Activated CD8-positive, alpha-beta T cell treated with anti-CD3 and anti-CD28 coated beads for 36 hours (primary cell): ENCODE measurements at places on chromosomes 2 and 18.

- no peak for DNase-seq
- H3K27me3 ChIP-seq = peaks cover 23% of the 10 kb centered on the region
- no peaks in the 10 kb centered on the region for H3K4me1 ChIP-seq
- H3K36me3 ChIP-seq = peaks cover 3% of the 10 kb centered on the region
- H3K27ac ChIP-seq = no peak overlapping the region
- no peak overlapping the region for H3K4me3 ChIP-seq
These were observed 1.4 kb upstream of the GALNT13 start for GRCh38 chr2:153870308-153870707.

- H3K27ac ChIP-seq = no peak overlapping the region
- no peaks in the 10 kb centered on the region for H3K4me1 ChIP-seq
- H3K27me3 ChIP-seq = no peaks in the 10 kb centered on the region
- H3K36me3 ChIP-seq = peaks cover 6% of the 10 kb centered on the region
- H3K4me3 ChIP-seq = no peak overlapping the region
- DNase-seq = no peak
These were observed 84.8 kb downstream of the VRK2 start for GRCh38 chr2:58131191-58132011.

DNA sequence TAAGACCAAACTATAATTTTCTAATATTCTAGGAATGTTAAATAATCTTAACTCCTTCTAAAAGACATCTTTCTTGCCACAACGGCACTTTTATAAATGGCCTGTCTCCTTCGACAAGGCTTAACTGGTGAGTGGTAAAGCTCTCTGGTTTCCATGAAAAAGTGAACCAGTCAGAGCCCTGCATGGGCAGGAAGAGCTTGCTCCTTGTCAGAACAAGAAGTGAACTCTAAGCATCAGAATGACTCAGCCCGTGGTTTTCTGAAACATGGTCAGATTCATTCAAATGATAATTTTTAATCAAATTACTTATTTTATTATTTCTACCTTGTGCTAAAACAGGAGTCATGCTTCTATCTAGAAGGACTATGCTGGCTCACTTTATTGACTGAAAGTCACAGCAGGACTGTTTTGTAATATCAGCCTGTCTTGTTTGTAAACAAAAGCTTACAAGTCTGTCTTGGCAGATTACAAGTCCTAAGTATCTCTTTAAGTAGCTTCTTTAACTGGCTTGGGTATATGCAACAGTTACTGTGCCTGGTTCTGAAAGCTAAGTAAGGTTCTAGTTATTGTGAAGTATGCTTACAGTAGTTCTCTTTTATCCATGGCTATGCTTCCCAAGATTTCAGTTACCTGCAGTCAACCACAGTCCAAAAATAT lies 245.4 kb downstream of the NAPG start:
- H3K4me3 ChIP-seq = no peak overlapping the region
- DNase-seq = peak; percentile 19
- H3K27ac ChIP-seq = no peak overlapping the region
- no peaks in the 10 kb centered on the region for H3K4me1 ChIP-seq
- H3K36me3 ChIP-seq = no peaks in the 10 kb centered on the region

DNA sequence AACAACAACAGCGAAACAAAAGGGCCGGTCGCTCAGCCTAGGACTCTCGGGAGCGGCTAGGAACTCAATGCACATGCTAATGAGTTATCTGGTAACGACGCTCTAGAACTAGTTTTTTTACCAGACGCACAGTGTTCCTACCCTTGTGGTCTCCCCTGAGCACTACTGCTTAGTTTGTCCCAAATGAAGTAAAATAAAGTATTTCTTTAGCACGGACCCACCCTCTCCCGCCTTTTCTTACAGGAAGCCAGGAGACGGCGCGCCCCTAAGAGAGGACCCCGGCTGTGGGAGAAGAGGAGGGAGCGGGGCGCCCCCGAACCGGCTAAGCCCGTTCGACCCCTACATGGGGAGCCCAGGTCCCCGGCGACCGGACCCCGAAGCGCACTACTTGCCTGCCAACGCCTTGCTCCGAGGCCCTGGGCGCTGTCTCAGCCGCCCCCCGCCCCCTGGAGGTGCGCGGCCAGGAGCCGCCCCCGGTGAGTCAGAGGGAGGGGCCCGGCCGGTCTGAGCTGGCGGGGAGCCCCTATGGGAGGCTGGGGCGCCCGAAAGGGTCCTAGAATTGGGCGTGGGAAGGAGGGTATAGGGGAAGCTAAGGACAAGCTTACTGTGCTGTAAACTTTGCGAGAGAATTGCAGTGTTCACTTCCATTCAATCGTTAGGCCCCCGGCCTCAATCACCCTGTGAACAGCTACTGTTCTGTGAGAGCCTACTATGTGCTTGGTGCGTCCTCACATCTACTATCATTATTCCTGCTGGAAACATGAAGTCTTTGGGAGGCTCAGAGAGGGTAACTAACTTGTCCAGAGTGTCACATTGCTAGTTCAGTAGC lies 3.6 kb upstream of the CAPG start:
- H3K4me1 ChIP-seq = peaks cover 37% of the 10 kb centered on the region
- no peak overlapping the region for H3K27ac ChIP-seq

DNA sequence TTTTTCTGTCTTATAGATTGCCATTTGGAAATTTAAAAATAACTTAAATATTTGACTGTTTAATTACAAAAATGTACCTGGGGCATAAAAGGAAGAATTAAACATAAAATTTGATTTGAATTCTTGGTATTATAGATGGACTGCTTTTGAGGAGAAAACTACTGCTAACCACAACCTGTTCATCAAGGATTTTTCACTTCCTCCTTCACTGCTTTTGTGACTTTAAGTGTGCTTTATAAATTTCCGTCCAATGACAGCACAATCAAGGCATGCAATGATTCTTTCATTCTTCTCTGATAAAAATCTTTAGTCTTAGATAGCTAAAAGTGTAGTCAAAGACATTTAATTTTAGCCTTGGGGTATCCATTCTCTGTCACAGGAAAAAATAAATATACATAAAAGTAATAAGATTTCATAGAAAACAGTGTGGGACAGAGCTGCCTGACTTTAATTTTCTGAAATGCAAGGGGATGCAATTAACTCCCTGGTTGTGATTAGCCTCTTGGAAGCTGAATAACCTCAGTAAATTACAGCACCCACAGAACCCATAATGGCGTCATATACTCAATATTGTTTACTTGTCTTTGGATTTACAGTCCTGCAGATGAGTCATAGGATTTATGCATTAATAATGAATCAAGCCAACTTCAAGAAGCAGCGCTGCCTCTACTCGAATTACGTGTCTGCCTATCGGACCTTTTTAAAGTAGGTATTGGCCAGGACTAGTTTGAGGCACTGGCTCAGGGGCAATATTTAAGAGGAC lies 587.9 kb downstream of the NRXN1 start:
- H3K27me3 ChIP-seq = peaks cover 2% of the 10 kb centered on the region
- no peak overlapping the region for H3K27ac ChIP-seq
- no peak for DNase-seq
- no peaks in the 10 kb centered on the region for H3K4me1 ChIP-seq
- H3K36me3 ChIP-seq = no peaks in the 10 kb centered on the region
- no peak overlapping the region for H3K4me3 ChIP-seq

DNA sequence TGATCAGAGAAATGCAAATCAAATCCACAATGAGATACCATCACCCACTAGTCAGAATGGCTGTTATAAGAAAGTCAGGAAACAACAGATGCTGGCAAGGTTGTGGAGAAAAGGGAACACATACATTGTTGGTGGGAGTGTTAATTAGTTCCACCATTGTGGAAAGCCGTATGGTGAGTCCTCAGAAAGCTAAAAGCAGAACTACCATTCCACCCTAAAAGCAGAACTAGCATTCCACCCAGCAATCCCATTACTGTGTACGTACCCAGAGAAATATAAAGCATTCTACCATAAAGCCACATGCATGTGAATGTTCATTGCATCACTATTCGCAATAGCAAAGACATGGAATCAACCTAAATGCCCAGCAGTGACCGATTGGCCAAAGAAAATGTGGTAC lies 60.7 kb downstream of the ANKRD62 start:
- no peak overlapping the region for H3K27ac ChIP-seq
- H3K36me3 ChIP-seq = no peaks in the 10 kb centered on the region
- H3K4me1 ChIP-seq = no peaks in the 10 kb centered on the region
- peaks cover 2% of the 10 kb centered on the region for H3K27me3 ChIP-seq
- DNase-seq = no peak
